ENCODE measurements at places on chromosomes 11 and 22.

GRCh38 chr11:8608652-8609051 is 14.6 kb upstream of the STK33 start:
- no peak for DNase-seq

GRCh38 chr11:117980720-117981119 is 5.5 kb upstream of the IL10RA start:
- no peak for DNase-seq

DNA sequence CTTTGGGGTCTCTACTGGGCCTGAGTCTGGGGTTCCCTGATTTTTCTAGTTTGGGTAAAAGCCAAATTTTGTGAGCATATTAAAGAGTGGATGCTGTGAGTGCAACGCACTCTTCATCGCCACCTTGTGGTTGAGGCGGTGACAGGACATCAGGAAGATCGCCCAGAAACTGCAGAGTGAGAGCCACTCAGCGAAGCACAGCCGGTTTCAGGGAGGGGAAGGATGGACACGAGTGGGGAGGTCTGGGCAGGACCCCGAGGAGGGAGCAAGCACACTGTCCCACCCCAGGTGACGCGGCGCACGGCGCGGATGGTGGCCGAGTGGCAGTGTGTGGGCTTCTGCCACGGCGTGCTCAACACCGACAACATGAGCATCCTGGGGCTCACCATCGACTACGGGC is 9.1 kb downstream of the SELENOO start:
- no peak for DNase-seq

DNA sequence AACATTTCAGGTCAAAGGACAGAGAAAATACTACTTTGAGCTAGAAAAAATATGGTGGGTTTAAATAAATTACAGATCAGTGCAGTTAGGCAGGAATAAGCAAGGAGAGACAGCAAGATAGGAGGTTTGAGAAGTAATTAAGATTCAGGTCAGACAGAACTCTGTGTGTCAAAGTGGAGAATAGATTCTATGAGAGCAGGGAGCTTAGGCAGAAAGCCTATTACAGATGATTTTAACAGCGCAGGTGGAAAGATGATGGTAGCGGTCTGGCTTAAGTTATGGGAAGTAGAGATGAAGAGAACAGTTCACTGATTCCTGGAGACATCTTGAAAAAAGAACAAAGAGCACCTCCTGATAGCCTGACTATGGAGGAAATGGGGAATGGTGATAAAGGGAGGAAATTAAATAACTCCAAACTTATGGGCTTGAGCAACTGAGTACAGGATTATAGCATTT is 106.0 kb downstream of the APIP start:
- DNase-seq = no peak

DNA sequence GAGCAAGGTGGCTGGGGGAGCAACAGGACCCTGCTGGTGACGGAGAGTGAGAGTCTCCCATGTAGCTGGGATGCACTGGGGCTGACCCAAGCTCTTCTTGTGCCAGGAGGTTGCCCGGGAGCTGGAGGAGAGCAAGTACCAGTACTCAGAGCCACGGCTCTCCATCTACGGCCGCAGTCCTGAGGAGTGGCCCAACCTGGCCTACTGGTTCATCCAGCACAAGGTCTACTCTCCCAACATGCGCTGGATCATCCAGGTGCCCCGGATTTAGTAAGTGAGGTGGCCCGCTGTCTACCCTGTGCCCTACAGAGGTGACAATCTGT is 40.4 kb downstream of the AMPD3 start:
- DNase-seq = no peak

DNA sequence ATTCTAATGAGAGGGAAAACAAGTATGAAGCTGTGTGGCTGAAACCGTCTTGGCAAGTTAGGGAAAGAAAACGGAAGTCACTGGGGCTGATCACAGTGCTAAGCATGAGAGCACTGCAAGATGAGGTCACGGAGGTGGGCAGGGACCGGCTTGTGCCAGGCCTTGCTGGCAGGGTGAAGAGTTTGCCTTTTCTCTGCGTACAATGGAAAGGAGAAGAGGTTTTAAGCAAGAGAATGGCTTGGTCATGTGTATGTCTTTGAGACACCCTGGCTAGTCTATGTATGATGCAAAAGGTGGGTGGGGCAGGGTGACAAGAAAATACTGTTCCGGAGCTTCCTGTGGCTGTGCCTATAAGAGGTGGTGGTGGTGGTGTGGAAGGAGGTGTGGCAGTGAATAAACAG is 567.9 kb downstream of the NTM start:
- DNase-seq = no peak

- DNase-seq = no peak
Measured at GRCh38 chr11:10263929-10264328, 30.1 kb downstream of the SBF2 start.

- DNase-seq = no peak
Measured at GRCh38 chr11:31499576-31500178, 9.7 kb downstream of the IMMP1L start.

DNA sequence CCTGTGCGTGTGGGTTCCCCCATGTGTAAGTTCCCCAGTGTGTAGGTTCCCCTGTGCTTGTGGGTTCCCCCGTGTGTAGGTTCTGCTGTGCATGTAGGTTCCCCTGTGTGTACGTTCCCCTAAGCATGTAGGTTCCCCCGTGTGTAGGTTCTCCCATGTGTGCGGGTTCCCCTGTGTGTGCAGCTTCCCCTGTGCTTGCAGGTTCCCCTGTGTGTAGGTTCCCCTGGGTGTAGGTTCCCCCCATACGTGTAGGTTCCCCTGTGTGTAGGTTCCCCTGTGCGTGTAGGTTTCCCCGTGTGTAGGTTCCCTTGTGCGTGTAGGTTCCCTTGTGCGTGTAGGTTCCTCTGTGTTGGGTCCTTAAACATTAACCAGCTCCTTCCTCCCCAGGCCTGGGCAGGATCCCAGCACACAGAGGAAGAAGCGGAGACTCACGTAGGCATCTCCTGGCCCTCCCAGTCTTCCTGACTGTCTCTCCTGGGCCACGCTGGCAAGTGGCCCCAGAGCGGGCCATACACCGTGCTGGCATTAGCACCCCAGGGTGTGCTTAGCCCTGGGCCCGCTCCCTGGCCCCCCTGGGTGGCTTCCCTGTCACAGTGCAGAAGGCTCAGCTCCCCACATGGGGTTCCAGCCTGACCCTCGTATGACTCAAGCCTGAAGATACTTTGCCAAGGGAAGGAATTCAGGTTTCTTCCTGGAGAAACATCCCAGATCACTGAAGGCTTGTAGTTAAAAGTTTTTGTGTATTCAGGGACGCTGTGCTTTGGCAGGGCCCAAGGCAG is 2.8 kb upstream of the GRAMD4 start:
- no peak for DNase-seq

Measured in hippocampal formation (tissue), 2 donors.